A549 treated with AZD2906 at 1 μM for 4 hours (cell line): ENCODE measurements at places on chromosomes 1 and 21. TPM values are rescaled to one million over a fixed set of nuclear protein-coding genes. Genes with fewer than 3 reads are reported as not detected.

Gene OPTC
- total RNA-seq: not detected in 5 replicates

Gene FALEC
- 0.13 to 0.35 TPM (median 0.26 TPM) in 4 of 5 replicates, not detected in the other for total RNA-seq

Gene UBE2U
- total RNA-seq: not detected in 5 replicates

Gene PLA2G2D
- total RNA-seq: 0.02 TPM in 1 of 5 replicates, not detected in the others

Gene CTTNBP2NL
- 4.8 to 7.4 TPM (median 6.7 TPM) in 5 replicates for total RNA-seq
